Ecto neural progenitor cell (in vitro differentiated cells): ENCODE measurements at places on chromosomes 1 and 21.

DNA sequence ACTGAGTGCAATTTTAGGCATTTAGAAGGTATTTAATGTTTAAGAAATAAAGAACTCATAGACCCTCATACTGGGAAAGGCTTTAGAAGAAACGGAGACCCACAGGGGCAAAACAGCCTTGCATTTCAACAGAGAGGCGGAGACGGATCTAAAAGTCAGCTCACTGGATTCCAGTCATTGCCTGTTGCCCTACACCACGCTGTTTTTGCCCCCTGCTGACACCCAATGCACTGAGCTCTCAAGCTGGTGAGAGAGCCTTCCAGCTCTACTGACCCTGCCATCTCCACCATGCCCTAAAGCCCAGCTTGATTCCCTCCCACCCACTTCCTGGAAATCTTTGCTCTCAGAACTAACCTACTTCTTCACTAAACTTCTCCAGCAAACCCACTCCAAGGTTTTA, 7.2 kb upstream of the TRAF3IP3 start:
- no peak for DNase-seq

GRCh38 chr1:55593298-55593697, 378.1 kb upstream of the USP24 start:
- DNase-seq = peak; percentile 22

- no peak for DNase-seq
These were observed 163.2 kb upstream of the HMCN1 start for GRCh38 chr1:185570962-185571361.

GRCh38 chr1:156060937-156061636, at the start of gene RAB25:
Gene RAB25, plus strand, starts transcription at chr1:156061160. Its CDS starts 241 bp downstream, at chr1:156061401.
- DNase-seq = no peak

- DNase-seq = no peak
These were observed 1.9 kb downstream of the TTF2 start for GRCh38 chr1:117061986-117062415.

- DNase-seq = no peak
These were observed 23.0 kb downstream of the GIPC2 start for GRCh38 chr1:78068681-78069283.

DNA sequence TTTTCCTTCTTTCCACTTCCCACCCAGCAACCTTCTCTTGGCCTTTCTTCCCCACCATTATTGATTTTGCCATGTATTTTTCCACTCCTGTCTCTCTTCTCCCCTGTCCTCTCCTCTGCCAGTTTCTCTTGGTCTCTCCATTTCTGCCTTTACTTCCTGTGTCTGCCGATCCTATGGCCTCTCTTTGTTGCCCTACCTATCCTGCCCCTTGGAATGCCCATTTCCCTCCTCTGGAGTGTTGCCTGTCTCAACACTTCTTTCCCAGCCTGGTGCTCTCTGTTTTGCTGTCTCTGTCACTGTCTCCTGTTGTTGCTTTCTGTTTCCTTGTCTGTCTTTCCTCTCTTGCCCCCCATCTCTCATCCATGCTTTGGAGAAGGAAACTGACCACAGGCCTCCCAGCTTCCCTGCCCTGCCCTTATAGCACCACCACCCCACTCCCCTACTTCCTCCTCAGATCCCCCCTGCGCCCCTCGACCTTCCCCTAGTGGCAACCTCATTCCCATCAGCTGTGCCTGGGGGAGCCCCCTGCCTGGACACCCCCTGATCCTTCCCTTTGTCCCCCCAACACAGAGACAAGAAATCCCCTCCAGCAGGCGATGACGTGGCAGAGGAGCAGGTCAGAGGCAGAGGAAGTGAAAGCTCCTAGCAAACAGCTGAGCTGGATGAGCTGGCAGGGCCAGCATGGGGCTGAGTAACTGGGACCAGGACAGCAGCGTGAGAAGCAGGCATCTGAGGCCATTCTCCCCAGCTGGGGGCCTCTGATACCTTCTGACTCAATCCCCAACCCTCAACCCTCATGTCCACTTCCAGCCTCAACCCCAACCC, 6.6 kb upstream of the ETV3L start:
- DNase-seq = peak; percentile 44

- no peak for DNase-seq
These were observed 101.8 kb downstream of the NFIA start for GRCh38 chr1:61184040-61184713.

- no peak for DNase-seq
These were observed 97.3 kb downstream of the SLC35F3 start for GRCh38 chr1:234001817-234002216.

GRCh38 chr1:119878171-119878570, 18.1 kb downstream of the ADAM30 start:
- DNase-seq = no peak

DNA sequence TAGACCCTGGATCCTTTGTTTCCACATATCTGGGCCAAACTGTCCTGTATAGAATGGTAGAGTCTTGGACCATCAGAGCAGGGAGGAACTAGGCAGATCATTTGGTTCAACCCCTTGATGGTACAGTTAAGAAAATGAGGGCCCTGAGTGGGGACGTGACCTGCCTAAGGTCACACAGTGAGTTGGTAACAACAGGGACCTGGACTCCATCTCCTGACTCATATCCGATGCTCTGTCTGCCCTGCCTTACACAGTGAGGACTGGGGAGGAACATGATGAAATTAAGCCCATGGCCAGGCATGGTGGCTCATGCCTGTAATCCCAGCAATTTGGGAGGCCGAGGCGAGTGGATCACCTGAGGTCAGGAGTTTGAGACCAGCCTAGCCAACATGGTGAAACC, 440.2 kb downstream of the PTPRU start:
- no peak for DNase-seq

DNA sequence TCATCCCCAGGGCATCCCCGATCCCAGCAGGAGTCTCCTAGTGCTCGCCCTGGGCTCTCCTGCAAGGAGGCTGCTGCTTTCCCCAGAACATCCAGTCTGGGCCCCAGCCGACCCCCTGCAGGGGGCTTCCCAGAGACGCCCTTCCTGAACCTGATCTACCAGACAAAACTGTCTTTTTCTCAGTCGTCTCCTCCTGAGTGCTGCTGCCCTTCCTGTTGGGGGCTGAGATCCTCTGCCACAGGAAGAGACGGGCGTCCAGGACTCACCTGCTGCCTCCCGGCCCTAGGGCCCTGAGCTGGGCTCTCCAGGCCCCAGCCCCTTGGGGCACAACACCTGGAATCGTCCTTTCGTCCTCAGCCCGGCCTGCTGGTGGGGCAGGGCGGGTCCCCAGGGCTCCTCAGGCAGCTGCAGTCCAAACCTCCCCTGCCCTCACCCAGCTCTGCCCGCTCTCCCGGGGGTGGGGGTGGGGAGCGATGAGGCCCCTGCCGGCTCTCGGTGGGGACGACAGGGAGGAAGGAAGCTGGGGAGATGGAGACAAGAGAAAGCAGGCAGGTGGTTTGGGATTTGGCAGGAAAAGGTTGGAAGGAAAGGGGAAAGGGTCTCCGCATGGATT, 36.9 kb downstream of the TP73 start:
- DNase-seq = no peak

DNA sequence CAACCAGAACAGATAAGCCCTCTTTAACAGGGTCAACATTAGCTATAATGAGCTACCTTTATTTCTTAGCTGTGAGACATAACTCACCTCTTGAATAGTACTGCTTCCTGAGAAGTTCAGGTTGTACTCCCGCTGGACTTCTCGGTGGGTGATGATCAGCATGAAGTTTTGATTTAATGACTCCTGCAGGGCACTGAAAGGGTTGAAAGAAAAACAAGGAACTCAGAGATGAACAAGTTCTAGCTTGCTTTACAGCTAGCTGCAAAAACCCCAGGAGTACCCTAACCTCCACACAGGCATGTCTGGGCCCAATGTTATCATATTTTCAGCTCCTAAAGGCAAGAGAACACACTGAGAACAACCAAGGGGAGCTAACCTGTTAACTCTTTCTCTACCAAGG, 254.4 kb downstream of the FAF1 start:
- DNase-seq = no peak

- no peak for DNase-seq
These were observed 182.0 kb upstream of the ARHGEF16 start for GRCh38 chr1:3272321-3273045.

DNA sequence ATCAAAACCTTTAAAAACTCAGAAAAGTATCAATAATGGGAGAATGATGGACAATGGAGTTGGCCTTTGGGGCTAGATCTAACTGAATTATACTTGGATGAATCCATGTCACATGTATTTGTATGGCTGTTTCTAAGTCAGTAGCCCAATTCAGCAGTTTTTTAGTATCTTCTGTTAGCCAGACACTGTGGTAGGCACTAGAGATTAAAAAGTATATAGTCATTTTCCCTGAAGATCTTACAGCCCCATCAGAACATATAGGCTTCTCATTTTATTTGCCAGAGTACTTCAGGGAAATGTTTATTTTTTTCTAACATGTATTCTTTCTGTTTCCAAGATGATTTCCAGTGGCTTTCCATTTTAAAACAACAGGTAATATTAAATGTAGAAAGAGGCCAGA, 273.7 kb downstream of the NFIA start:
- no peak for DNase-seq

- DNase-seq = peak; percentile 58
These were observed 6.2 kb upstream of the TUFT1 start for GRCh38 chr1:151533870-151534269.

DNA sequence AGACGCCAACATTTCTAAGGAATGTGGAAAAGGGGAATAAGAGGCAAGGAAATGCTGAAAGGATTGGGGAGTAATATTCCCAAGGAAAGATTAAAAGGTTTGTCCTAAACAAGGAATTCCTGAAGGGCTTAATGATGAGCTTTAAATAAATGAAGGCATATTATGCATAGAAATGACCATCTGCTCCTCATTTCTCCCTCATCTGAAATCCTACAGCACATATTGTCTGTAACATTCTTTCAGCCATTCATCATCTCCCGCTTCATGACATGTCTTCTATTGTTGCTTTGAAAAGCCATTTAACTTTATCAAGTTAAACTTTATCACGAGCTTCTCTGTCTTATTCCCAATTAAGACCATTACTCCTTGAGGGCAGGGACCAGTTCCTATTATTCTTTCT, 608.7 kb upstream of the PLXNA2 start:
- no peak for DNase-seq

- DNase-seq = no peak
These were observed 3.0 kb upstream of the RRP1 start for GRCh38 chr21:43786300-43786806.
